NCI-H2081 treated with DMSO at 0.1 percent for 48 hours (cell line): ENCODE measurements at places on chromosomes 5 and 9.

DNA sequence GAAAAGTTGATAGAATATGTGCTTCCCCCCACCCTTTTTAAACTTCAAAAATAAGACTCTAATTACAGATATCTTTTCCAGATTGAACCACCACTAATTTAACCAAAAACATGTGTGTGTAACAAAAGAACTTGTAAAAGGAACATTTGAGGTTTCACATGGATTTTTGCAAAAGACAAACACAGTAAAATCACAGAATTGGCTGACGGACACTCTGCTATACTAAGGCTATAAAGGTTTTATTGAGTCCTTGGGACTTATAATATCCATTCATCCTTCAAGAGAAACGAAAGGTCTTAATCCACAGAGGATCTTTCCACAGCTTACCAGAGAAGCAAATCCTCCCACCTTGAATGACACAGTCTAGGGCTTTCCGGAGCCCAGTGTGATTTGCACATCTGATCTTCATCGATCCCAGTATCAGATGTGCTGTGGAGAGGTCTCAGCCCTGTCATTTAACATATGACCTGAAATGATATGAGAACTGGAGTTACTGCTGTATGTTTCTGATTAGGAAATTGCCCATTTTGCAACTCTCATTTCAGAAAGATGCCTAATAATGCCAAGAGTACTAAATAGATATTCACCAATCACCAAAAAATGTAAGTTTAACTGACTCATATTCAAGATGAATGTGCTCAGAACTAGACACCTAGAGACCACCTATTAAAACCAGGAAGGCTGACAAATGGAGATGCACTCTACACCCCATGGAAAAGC, 256.5 kb upstream of the FBXL7 start:
- DNase-seq, result no peak

- no peak for DNase-seq
These were observed 15.0 kb upstream of the RAPGEF1 start for GRCh38 chr9:131754846-131755245.

- no peak for DNase-seq
These were observed 29.3 kb downstream of the POLR1E start for GRCh38 chr9:37514999-37515398.

GRCh38 chr5:113178073-113178779, 201.6 kb downstream of the DCP2 start:
- DNase-seq, result no peak

DNA sequence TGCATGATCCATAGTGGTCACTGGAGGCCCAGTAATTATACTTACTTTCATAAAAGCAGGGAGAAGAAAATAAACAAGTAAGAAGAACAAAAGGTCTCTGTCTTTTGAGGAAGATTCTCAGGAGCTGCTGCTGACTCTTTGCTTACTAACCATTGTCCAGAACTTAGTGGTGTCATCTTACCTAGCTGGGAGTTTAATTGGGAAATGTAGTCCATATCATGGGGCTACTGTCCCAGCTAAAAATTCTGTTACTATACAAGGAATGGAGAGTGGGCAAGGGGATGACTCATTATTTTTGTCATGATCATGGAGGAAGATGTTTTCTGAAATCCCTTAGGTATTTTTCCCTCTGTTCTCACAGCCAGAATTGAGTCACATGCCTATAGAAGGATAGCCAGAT, 639.3 kb downstream of the MTRR start:
- no peak for DNase-seq

- DNase-seq, result no peak
These were observed 169.3 kb downstream of the PAX5 start for GRCh38 chr9:36864491-36865410.

GRCh38 chr5:173753307-173754168, 134.6 kb upstream of the CPEB4 start:
- no peak for DNase-seq

DNA sequence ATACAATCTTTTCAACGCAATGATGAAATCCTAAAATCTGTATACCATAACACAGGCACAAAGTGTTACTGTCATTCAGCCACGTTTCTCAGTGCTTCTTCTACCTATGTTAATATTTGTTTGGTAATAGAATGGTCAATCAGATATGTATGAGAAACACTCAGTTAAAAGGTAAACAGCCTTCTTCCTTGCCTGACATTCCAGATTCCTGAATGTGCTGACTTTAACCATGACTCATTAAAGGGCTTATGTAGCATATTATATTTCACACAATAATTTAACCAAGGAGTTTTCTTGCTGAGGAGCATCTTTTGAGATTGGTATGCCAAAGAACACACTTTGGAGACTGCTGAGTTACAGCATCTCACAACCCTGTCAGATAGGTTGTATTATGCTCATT, 187.6 kb downstream of the CETN3 start:
- DNase-seq, result no peak

DNA sequence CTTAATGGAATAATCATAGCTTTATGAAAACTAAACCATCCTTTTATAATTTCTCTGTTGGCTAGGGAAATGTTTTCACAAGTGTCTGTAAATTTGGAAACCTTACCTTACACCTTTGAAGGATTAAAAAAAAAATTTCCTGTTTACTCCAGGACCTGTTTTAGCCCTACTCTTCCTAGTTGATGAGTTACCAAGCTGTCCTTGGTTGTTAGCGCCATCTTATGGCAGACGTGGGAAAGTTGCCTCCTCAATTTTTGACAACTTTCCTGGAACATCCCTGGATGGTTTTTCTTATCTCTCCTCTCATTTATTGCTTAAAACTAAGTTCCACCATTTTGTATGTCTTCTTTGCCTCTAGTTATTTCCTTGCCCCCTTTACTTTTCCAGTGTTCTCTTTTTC, 25.7 kb downstream of the ZSWIM6 start:
- DNase-seq, result no peak

- DNase-seq, result no peak
These were observed 18.1 kb downstream of the COL5A1 start for GRCh38 chr9:134659688-134660131.

- no peak for DNase-seq
These were observed 20.3 kb downstream of the SLC36A3 start for GRCh38 chr5:151283120-151283825.

DNA sequence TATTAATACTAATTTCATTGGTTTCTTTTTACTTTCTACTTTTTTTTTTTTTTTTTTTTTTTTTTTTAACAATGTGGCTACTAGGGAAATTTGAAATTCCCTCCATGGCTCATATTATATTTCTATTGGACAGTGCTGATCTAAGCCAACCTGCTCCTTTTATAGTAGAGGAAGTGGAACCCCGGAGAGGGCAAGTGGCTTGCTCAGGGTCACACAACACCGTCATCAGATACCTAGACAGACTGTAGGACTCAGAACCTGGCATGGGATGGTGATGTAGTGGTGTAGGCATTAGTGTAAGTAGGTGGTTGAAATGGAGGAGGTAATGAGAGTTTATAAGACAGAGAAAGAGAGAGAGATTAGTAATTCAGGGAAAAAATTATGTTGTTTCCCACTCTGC, 10.8 kb downstream of the ZNF618 start:
- DNase-seq, result no peak

- no peak for DNase-seq
These were observed 90.4 kb upstream of the MVB12B start for GRCh38 chr9:126236273-126236672.

DNA sequence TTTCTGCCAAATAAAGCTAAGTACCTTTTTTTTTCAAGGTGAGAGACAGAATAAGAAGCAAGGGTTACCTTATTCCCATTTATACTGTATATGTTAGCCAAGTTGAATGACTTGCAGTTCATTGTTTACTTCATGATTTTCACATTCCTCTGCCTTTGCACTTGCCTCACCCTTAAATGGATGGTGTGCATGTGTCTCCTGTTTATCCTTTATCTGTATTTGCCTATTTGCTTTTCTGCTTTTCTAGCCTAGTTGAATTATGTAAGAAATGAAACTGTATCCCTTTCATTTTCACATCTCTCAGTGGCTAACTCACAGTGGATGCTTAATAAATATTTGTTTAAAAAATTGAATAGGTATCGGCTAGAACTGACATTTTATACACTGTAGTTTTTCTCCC, 200.8 kb upstream of the ST8SIA4 start:
- DNase-seq, result no peak

DNA sequence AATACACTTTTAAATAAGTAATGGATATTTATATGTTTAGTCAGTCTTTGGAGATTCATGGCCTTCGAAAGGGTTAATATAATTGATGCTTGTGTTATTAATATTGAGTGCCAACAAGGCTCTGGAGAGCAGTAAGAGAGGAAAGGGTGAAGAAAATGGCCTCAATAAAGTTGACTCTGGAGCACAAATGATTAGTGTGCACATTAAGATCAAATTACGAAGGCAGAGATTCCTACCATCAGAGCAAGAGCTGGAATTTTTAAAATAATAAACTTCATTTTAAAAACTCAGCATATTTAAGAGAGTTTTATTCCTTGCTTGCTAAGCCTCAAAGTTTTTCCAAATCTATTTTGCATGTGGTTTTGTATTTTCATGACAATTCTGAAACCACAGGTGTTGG, 14.8 kb downstream of the SLC44A1 start:
- no peak for DNase-seq

DNA sequence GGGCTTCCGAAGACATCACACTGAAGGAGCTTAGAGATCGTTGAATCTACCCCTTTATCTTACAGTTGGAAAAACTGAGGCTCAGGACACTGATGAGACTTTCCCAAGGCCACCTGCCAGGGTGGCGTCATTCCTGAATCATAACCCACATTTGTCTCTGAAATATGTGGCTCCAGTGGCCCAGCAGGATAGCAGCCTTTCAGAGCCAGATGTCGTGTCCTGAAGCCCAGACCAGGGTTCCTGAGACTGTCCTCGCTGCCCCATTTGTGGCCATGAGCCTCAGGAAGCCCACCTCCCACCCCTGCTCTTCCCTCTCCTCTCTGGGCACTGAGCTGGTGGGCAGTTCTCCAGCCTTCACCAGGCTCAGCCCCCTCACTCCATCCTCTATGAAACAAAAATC, 2.4 kb downstream of the HMCN2 start:
- no peak for DNase-seq

- DNase-seq, result no peak
These were observed 3.9 kb downstream of the AMACR start for GRCh38 chr5:34003941-34004340.

- no peak for DNase-seq
These were observed 79.0 kb downstream of the ADCY2 start for GRCh38 chr5:7474821-7475403.

- no peak for DNase-seq
These were observed 18.4 kb downstream of the LSM11 start for GRCh38 chr5:157761690-157762621.

DNA sequence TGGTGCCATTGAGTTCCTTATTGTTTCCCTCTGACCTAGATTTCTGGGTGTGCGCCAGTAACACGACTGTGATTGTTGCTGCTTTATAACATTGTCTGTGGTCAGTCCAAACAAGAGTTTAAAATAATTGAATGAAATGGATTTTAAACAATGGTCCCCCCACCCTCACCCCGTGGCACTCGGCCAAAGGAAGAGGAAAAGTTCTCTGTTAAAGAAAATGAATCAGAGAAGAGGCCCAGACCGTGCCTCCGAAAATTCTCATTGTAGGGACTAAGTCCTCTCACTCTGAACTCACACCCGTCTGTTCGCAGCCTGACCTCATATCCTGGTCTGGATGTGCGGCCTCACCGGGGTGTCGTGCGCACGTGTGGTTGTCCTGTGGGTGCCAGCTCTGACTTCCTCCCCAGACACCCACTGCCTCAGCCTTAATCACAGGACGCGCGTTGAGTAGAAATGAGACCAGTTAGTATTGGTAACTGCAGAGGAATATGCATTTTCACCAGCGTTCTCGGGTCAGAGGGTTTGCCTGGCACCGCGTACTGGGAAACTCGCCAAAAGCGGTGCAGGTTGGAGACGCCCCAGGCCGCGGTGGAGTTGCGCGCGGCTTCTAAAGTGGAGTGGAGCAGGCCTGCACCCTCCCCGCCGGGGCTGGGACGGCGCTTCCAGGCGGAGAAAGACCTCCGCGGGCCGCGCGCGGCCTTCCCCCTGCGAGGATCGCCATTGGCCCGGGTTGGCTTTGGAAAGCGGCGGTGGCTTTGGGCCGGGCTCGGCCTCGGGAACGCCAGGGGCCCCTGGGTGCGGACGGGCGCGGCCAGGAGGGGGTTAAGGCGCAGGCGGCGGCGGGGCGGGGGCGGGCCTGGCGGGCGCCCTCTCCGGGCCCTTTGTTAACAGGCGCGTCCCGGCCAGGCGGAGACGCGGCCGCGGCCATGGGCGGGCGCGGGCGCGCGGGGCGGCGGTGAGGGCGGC, at the start of gene ABL1:
ABL1 (plus strand) TSS at position 884 of the 966 bp plus-strand sequence. CDS start 193 bp downstream, outside the sequence.
- peak; percentile 40 for DNase-seq

GRCh38 chr9:93248386-93249040, 64.6 kb downstream of the WNK2 start:
- DNase-seq, result no peak

DNA sequence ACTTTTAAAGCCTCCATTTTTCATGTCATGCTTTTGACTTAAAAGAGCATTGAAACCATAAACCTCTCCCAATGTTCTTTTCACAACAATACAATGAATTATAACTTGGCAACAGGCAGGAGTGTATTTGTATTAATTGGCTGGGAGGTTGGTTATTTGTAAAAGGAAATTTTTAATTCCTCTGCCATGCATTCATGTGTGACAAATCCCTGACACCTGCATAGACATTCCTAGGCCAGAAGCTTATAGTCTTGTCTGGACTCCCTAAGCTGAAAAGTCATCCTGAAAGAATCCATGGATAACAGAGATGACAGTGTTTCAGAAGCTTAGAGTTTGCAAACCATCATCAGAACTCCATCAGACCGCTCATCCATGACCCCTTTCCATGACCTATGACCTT, 76.3 kb upstream of the PTGER4 start:
- DNase-seq, result no peak

- no peak for DNase-seq
These were observed 258.6 kb downstream of the FANCC start for GRCh38 chr9:95058795-95059386.

GRCh38 chr5:113524927-113525326, 11.4 kb downstream of the YTHDC2 start:
- no peak for DNase-seq

GRCh38 chr9:125346080-125346732, 84.6 kb downstream of the GAPVD1 start:
- DNase-seq, result no peak

GRCh38 chr5:62779010-62779422, 200.4 kb downstream of the LRRC70 start:
- no peak for DNase-seq

- DNase-seq, result no peak
These were observed 148.4 kb downstream of the MAPKAP1 start for GRCh38 chr9:125558453-125559092.

DNA sequence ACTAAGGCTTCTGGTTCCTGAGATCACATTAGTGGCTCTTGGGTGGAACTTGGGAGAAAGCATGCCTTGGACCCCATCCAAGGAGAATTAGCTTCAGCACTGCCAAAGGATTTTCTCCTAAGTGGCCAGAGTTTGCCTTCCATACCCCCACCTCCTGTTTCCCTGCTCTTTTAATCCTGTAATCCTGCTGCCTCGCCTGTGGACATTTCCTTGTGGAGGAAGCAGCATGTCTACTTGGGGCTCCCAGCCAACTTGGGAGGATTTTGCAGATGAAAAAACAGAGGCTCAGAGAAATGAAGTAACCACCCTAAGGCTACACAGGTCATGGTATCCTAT, 1.6 kb downstream of the ARSI start:
- no peak for DNase-seq
